Activated T-helper 9 cell treated with anti-CD3 and anti-CD28 coated beads, Interleukin-2, amount 50 U/mL, for 16 hours (primary cell): ENCODE measurements at places on chromosomes 7 and 10.

- no peak for DNase-seq
These were observed 11.3 kb upstream of the TSPAN15 start for GRCh38 chr10:69439813-69440506.

DNA sequence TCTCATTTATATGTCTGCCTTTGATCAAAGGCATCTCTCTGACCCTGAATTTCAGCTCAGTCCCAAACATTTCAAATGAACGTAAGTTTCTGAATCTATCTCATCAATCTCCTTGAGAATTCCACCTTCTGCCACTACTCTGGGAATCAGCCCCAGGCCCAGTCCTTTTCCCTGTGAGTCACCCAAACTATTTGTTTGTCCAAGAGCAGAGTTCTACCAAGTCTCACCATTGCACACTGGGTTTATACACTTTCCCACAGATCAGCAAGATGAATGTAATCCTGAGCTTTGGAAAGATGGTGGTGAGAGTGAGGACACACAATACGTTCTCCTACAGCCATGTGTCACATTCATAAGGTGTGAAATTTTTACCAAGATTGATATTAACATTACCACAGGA, 251.3 kb upstream of the VWC2 start:
- no peak for DNase-seq

DNA sequence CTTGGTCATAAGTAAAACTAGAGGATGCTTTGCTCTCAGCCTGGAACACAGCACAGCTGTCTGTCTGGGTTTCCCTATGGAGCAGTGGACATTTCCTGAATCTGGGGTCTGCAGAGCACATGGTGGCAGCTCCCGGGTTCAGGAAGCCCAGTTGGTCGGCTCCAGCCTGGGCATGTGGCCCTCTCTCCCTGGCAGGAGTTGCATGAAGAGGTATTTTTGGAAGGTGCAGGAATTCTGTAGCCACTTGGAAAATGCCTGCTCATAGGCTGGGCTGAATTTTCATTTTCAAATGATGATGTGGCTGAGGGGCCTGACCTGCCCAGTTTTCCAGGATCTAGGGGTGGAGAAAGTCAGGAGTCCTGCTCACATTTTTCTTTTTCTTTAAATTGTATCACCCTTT, 6.7 kb upstream of the TPST1 start:
- no peak for DNase-seq

GRCh38 chr10:89064748-89065147, 74.2 kb downstream of the FAS start:
- no peak for DNase-seq

- DNase-seq = no peak
These were observed 20.9 kb downstream of the MYOF start for GRCh38 chr10:93461109-93461806.

GRCh38 chr7:117961235-117961634, 88.0 kb upstream of the CTTNBP2 start:
- no peak for DNase-seq
